ENCODE measurements at places on chromosomes 5 and 9.

- no peak for DNase-seq
Measured at GRCh38 chr5:127943061-127943371, 140.6 kb upstream of the SLC12A2 start.

GRCh38 chr5:124180299-124180874, 566.1 kb downstream of the ZNF608 start:
- DNase-seq: no peak

- DNase-seq: no peak
Measured at GRCh38 chr5:154205441-154206117, 15.0 kb downstream of the GALNT10 start.

DNA sequence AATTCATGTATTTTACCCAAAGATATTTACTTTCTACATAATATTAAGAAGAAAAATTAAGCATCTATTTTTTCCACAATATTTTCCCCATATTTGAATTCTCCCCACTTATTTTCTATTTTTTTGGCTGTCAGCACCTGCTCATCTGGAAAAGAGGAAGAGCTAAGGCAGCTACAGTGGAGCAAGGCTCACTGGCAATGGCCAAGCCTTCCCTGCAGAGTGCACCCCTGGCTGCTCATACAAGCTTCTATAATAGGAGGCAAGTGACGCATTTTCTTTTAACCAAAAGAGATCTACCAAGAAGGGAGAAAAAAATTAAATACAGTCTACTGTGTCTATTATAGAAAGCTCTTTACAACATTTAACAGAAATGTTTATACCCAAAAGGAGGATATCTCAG, 72.5 kb downstream of the AUH start:
- DNase-seq: peak; percentile 23

DNA sequence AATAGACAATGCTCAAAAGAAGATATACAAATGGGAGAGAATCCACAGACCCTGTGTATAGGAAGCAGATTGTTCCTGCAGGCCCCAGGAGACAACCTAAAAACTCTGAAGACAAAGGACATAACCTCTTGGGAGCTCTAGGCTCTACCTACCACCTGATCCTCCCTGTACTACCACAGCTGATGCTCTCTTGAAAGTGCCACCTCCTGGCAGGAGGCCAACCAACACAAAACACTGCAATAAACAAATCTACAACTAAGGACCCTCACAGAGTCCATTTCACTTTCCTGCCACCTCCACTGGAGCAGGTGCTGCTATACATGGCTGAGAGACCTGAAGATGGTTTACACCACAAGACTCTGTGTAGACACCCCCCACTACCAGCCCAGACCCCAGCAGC, 49.0 kb downstream of the STARD4 start:
- no peak for DNase-seq

DNA sequence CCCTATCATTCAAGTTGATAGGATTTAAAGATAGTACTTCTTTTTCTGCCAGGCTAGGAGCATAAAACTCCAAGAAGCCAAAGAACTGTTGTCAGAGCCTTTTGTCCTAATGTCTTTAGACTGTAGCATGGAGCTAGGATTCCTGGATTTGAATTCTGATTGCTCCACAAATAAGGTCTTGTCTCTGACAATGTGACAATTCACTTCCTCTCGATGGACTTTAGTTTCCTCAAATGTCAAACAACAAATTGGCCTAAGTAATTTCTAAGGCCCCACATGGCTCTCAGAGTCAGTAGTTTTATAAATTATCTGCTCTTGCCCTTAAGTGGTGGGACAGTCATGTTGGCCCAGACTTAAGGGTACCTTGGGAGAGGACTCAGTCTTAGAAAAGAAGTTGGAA, 36.7 kb downstream of the RFK start:
- DNase-seq: no peak

GRCh38 chr5:377326-377981, 55.9 kb downstream of the AHRR start:
- no peak for DNase-seq

DNA sequence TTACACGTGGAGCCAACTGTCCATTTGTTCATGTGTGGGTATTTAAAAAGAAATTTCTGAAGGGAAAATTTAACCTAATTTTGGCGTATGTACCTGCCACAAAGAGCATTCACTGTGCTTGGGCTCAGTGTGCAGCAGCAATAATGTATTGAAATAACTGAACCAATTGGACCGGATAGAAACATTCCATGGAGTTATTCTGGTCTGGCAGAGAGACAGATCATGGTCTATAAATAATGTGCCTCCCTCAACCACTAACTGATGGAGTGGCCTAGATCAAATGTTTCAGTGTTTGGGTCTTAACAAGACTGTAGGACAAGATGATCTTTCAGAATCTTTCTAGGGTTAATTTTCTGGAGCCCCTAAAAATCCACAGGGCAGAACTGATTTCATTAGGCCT, 469.7 kb downstream of the PRELID2 start:
- no peak for DNase-seq

- DNase-seq: no peak
Measured at GRCh38 chr9:135588371-135588770, 26.8 kb downstream of the PAEP start.

- DNase-seq: no peak
Measured at GRCh38 chr5:33059081-33059480, 348.0 kb downstream of the NPR3 start.

DNA sequence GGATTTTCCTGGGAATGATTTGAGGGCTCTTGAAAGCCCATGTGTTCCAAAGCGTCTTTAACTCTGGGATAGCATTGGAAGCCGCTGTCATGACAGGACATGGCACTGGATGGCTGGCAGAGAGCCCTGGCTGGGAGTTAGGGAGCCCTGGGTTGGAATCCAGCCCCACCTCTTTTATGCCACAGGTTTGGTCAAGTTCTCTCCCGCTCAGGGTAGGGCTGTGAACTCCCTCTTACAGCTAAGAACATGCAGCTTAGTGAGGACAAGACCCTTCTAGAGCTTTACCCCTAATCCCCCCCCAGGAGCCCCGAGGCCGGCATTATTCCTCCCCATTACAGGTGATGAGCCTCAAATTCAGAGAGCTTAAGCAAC, 37.2 kb downstream of the OLFML2A start:
- DNase-seq: no peak

GRCh38 chr9:70601000-70601951, 186.8 kb upstream of the KLF9 start:
- DNase-seq: peak; percentile 79

DNA sequence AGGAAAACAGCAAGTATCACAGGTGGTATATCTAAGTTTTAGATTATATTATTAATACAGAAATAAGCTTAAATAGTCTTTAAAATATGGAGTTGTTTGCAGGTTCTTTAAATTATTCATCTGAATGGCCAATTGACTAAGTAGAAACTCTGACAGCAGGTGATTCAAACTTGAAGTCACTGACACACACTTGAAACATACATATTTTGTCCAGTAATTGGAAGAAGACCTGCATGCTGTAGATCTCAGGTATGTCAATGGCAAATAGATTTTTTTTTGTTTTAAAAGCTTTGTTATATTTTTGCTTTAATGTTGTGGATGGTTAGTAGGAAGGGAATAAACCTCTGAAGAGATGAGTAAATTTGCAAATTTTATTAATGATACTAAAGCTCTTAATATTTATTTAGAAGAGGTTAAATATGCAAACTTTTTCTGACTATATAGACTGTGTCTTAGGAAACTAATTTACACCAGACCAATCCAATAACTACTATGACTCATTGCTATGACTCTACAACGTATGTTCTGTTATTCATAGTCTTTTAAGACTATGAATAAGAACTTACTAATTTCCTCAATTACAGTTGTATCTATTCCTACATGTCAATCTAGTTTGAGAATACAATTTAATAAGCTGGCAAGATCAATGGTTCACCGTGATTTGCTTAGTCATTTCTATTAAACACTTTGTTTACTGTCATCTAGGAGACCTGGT, 53.9 kb upstream of the RORB start:
- DNase-seq: no peak

GRCh38 chr5:170640731-170641588, 137.1 kb downstream of the KCNIP1 start:
- DNase-seq: no peak

GRCh38 chr5:107472620-107473064, 198.1 kb downstream of the EFNA5 start:
- no peak for DNase-seq

DNA sequence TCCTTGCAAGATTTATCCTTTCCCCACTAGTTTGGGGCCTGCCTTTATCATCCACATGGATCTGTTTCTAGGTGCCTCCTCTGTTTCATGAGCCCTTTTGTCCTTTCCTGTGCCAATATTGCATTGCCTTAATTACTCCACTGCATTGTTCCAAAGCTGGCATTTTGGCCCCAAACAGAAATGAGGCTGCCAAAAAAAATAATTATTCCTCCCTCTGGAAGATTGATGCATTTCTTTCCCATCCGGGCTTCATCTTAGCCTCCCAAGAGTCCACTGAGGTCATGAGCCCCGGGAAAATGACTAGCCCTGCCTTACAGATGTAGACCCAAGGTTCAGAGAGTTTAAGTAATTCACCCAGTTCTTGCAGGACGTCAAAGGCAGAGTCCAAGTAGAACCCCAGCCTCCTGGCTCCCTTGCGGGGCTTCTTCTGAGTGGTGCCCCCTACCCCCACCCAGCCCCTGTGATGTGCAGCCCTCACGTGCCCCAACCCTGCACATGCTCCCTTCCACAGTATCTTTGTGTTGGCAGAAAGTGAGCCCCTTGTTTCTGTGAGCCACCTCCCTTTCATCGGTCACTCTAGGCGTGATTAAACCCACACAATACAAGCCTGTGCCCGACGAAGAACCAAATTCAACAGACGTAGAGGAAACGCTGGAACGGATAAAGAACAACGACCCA, 62.1 kb downstream of the TMOD1 start:
- peak; percentile 5 for DNase-seq

- DNase-seq: peak; percentile 62
Measured at GRCh38 chr9:129696944-129697655, 31.7 kb downstream of the PRRX2 start.

DNA sequence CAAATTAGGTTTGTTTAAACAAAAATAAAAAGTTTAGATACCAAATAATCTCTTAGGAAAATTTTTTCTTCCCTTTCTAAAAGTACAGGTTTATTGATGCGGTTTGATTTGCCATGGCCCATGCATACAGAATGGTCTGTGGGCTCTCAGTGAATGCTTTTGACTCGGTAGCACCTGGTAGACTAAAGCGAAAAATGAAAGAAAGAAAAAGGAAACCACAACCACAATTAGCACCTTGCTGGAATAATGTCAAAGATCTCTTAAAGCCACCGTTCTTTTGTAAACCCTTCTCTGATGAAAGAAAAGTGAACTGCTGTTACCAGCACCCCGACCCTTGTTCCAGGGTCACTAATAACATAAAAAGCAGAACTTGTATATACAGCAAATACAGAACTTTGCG, 157.9 kb downstream of the NFIB start:
- no peak for DNase-seq

DNA sequence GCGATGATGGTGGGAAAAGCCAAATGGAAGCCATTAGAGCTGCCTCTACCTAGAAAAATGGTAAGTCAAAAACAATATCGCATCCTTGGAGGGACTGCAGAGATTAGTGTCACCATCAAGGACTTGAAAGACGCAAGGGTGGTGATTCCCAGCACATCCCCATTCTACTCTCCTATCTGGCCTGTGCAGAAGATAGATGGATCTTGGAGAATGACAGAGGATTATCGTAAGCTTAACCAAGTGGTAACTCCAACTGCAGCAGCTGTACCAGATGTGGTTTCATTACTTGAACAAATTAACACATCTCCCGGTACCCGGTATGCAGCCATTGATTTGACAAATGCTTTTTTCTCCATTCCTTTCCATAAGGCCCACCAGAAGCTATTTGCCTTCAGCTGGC, 23.8 kb downstream of the ERP44 start:
- DNase-seq: no peak

All from brain (organoid and tissue), 16 donors.